Panc1 (cell line): ENCODE measurements at places on chromosomes 2 and 18.

DNA sequence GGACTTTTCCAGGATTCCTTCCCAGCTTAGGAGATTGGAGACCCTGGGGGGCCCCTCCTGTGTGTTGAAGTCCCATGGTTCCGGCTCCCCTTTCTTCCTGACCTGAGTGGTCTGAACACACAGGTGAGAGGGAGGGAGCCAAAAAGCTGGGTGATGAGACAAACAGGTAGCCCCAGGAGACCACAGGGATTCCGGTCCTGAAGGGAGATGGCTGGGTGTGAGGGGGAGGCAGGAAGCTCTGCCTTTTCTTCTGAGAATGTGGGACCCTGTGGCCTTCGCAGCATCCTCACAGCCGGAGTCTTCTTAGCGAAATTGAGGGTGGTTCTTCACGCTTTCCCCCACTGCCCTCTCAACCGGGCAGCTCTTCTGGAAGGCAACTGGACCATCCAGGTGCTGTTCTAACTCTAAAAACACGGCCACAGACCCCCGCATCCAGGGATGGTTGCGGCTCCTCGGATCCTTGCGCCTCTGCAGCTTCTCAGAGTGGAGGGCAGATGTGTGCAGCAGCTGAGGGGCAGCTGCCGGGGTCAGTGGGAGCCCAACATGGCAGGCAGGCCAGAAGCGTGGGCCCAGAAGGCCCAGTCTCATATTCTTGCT, 4.4 kb downstream of the SLC66A3 start:
- DNase-seq = no peak

- DNase-seq = no peak
Observed at GRCh38 chr18:6741786-6742185, 12.3 kb downstream of the ARHGAP28 start.

GRCh38 chr2:233414273-233414654, 60.0 kb downstream of the DGKD start:
- no peak for DNase-seq

DNA sequence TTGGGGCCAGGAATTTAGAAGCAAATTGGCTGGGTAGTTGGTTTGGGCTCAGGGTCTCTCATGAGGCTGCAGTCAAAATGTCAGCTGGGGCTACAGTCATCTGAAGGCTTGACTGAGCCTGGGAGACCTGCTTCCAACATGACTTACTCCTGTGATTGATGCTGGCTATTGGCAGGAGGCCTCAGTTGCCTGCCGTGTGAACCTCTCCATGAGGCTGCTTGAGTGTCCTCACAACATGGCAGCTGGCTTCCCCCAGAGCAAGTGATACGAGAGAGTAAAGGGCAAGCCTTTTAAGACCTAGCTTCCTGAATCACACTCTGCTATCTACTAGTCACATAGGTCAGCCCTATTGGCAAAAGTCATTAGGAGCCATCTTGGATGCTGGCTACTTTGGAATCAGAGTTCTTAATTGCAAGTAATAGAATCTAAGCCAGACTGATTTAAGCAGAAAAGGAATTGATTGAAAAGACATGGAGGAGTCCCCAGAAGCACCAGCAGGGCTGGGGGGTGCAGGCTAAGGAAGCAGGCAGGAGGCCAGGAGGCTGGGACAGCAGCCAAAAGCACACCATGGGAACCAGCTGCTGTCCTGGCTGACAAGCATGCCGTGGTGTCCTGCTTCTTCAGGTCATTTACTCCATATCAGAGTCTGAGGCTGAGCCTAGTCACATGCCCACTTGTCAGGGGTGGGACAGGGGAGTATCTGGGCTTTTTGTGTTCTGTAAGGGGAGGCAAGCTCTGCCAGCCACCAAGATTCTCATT, 7.8 kb upstream of the GIGYF2 start:
- DNase-seq = no peak

DNA sequence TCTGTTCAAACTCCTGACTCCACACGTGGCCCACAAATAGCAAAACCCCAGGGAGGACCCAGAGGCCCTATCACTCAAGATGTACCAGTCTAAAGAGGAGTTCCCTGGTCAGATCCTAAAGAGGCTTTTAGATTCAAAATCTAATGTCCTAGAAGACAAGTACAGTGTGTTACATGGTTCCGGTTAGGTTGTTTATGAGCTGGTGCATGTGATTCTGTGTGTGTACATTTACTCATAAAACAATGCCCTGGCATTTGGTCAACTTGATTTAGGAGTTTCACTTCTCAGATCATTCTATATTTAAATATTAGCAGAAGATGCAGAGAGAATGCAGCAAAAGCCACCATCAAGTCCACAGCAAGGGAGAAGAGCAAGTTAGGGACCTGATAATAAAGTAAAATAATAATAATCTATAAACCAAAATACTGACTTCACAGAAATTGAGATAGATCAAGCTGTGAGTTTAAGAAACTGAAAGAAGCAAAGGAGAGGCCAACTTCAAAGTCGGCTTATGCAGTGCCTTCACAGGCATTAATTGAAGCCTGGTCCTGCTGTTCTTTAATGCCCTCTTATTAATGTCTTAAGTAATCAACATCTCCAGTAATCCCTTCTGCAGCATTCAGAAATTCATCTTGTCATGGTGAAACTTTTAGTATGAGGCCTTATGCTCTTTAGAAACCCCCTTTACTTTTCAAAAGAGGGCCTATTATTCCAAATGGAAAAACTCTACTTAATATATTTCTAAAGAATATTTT, 4.2 kb upstream of the AP1S3 start:
- no peak for DNase-seq

GRCh38 chr2:108458082-108458481, 9.1 kb downstream of the GCC2 start:
- DNase-seq = no peak

GRCh38 chr2:46256563-46257142, 40.6 kb upstream of the EPAS1 start:
- no peak for DNase-seq

DNA sequence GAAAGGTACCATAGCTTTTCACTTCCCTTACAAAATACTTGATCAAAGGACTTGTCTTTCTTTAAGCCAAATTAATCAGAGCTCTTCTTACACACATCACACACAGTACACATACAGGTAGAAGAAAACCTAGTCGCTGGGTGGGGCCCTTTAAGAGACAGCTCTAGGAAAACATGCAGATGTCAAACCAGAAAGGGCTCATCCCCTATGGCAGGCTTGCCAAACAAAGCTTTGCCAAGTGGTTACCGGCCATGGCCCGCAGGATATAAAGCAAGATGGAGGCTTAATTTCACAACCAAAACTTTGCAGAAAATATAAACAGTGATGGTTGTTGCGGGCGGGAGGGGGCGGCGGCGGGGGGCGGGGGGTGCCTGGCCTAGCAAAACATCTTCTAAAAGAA, 2156.0 kb upstream of the PIK3C3 start:
- no peak for DNase-seq

- DNase-seq = no peak
Observed at GRCh38 chr2:80467262-80467811, 162.8 kb upstream of the LRRTM1 start.

DNA sequence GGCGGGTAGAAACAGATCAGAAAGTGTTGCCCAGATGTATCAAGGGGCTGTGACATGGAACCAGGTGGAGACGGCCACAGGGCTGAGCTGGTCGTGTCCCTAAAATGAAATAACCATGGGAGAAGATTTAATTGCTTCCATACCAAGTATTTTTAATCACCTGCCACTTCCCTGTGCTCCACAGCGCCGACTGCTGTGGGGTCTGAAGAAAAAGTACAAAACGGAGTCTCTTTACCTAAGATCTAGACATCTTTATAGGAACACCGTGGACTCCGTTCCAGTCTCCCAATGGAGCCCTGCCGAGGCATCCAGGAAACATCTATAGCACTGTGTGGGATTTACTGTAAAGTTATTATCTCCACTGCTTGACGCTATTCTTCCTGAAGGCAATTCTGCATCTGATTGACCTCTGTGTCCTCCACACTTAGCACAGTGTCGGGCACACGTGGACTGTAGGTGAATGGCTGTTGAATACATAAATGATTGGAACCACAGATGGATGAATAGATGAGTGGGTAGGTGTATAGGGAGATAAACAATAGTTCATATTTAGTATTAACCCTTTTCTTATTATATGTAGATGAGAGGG, 21.6 kb upstream of the GYPC start:
- DNase-seq = no peak

- no peak for DNase-seq
Observed at GRCh38 chr2:204268458-204268857, 276.8 kb upstream of the PARD3B start.

DNA sequence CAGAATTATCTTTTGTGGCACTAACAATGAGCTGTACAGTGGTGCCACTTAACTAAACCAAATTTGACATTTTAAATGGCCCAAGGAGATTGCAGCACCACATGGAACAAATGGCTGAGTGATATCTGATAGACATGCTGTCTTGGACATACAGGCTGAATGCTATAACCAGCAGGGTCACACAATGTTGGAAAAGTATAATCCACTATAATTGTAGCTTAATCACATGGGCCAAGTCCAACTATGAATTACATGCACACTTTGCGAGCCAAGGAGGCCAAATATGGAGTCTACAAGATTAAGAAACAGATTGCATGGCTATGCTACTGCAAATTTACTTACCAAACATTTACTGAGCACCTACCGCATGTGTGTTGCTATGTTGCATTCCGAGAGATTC, 69.0 kb downstream of the AOX1 start:
- no peak for DNase-seq

GRCh38 chr2:159860581-159861310, 62.7 kb upstream of the CD302 start:
- no peak for DNase-seq

GRCh38 chr2:142462306-142462705, 331.5 kb upstream of the LRP1B start:
- no peak for DNase-seq

GRCh38 chr2:227471924-227472264, at the start of gene AGFG1:
TSS of gene AGFG1 (plus strand) at chr2:227472156. CDS start at chr2:227472422, 266 bp downstream.
- no peak for DNase-seq

GRCh38 chr18:31274931-31275330, 43.0 kb upstream of the DSG1 start:
- DNase-seq = no peak

DNA sequence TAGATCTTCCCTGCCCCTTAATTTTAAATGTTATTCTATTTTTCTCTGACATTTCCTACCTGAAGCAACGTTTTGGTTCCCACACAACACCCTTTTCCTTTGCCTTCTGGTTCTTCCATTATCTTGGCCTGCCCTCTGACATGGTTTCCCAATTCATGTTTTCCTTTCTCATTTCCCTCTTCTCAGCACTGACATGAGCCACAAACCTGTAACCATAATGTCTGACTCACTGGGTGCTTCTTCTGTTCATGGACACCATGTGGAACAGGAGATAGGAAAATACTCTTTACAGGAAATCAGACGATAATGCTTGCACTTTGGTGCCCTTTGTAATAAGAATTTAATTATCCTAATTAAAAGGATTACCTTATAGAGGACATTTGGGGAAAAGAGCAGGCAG, 142.0 kb downstream of the ZEB2 start:
- no peak for DNase-seq
